Activated CD8-positive, alpha-beta T cell treated with anti-CD3 and anti-CD28 coated beads for 36 hours (primary cell): ENCODE measurements at places on chromosomes 7 and 10. TPM values are rescaled to one million over a fixed set of nuclear protein-coding genes. Genes with fewer than 3 reads are reported as not detected.
A peak's percentile ranks its signal among the peaks of the same experiment; 100 is the strongest.

TAF3 gene
- 12.7 TPM for total RNA-seq

IKZF1 gene
- 277 TPM for total RNA-seq

PDZD8 gene
- total RNA-seq: 16.2 TPM

RNF32 gene
- 0.43 TPM for total RNA-seq

CLEC5A gene
- total RNA-seq: not detected

DNA sequence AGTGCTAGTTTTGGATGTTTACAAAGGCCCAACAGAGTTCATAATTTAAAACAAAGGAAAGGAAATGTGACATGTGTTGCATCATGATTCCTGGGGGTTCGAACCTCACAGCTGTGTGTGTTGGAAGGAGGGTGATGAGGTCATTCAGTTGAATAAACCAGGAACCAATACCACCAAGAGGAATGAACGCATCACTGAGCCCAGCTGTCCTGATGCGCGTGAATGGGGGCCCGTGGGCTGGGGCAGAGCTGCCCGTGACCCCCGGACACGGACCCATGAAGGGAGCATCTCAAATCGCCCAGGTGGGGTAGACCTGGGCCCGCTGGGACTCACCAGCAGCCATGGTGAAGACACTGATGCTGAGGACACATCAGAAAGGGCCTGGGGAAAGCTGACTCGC, 33.0 kb downstream of the BRI3 start:
- H3K27me3 ChIP-seq: no peaks in the 10 kb centered on the region
- H3K4me3 ChIP-seq: no peak overlapping the region
- no peaks in the 10 kb centered on the region for H3K4me1 ChIP-seq
- no peak for DNase-seq

- H3K36me3 ChIP-seq: no peaks in the 10 kb centered on the region
- H3K4me3 ChIP-seq: peak overlapping the region; percentile 94
- H3K4me1 ChIP-seq: peaks cover 37% of the 10 kb centered on the region
- peak overlapping the region; percentile 95 for H3K27ac ChIP-seq
- DNase-seq: no peak
These were observed 1.2 kb downstream of the TRDMT1 start for GRCh38 chr10:17200001-17200911.

DNA sequence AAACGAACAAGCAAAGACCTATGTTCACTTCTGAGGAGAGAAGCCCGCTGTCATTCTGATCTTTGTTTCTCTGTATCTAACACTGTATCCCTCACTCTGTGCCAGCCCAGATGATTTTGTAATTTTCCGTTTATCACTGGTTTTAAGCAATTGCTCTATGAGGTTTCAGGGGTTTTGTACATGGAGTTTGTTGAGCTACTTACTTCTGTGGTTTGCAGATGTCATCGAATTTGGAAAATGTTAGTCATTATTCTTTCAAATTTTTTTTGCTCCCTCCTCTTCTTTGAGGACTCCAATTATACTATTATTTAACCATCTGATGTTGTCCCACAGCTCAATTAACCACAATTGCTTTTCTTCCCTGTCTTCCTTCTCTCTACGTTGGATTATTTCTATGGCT, 650.9 kb upstream of the IGFBP3 start:
- H3K4me3 ChIP-seq: no peak overlapping the region
- no peaks in the 10 kb centered on the region for H3K27me3 ChIP-seq
- no peaks in the 10 kb centered on the region for H3K36me3 ChIP-seq
- H3K4me1 ChIP-seq: no peaks in the 10 kb centered on the region
- DNase-seq: no peak
- H3K27ac ChIP-seq: no peak overlapping the region

DNA sequence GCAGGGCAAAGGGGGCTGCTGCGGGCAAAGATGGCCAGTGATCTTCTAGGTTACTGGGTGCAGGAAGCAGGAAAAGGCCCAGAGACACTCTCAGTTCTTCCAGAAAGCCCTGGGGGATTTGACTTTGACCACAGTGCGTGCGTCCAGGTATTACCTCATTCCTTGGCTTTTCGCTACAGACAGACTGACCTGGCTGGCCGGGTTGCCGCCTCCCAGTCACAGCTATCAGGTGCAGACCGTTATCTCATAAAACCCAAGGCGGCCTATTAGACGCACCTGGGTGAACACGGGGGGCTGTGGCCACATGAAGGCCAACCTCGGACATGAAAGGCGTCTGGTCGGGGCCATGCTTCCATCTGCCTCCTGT, 80.3 kb downstream of the FOXL3 start:
- H3K4me1 ChIP-seq: peaks cover 23% of the 10 kb centered on the region
- no peak overlapping the region for H3K4me3 ChIP-seq
- no peaks in the 10 kb centered on the region for H3K27me3 ChIP-seq
- H3K27ac ChIP-seq: no peak overlapping the region

DNA sequence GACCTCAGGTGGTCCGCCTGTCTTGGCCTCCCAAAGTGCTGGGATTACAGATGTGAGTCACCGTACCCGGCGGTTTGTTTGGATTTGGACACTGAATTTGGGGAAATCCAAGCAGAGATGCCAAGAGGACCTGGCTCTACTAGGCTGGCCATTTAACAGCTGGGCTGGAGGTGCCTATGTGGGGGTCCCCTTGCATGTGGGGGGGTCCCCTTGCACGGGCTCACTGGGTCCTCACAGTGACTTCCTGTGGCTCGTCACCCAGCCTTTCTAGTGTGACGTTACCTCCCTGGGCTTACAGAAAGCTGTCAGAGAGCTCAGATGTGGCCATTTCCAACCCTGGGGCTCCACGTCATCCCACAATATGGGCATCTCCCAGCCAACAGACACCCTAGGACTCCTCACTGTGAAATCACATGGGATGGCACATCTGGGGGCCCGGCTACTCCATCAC, 49.3 kb upstream of the GNA12 start:
- H3K36me3 ChIP-seq: no peaks in the 10 kb centered on the region
- H3K27ac ChIP-seq: peak overlapping the region; percentile 95
- peak overlapping the region; percentile 73 for H3K4me3 ChIP-seq
- peak; percentile 69 for DNase-seq
- H3K27me3 ChIP-seq: no peaks in the 10 kb centered on the region

DNA sequence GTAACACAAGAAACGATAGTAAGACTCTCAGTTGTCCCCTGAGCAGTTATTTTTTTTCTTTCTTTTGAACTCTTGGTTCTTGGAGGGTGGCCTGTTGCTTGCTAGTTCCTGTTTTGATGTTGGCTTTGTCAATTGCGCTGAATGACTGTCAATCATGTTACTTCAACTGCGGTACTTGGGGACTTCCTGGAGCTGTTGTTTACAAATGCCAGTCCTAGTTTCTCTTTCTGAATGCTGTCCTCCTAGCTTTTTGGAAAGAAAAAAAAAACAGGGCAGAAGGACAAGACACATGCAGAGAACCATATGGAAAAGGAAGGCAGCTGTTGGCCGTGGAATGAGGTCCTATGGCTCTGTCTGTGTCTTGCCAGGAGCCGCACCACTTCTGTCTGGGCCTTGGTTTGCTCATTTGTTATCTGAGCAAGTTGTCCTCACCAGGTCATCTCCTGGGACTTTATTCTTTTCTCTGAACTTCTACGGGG, 7.0 kb upstream of the PDCD4 start:
- H3K27me3 ChIP-seq: no peaks in the 10 kb centered on the region
- peak overlapping the region; percentile 67 for H3K4me3 ChIP-seq
- peak; percentile 65 for DNase-seq
- H3K4me1 ChIP-seq: peaks cover 96% of the 10 kb centered on the region
- peaks cover 14% of the 10 kb centered on the region for H3K36me3 ChIP-seq

- H3K4me3 ChIP-seq: no peak overlapping the region
- no peak for DNase-seq
- no peak overlapping the region for H3K27ac ChIP-seq
- H3K36me3 ChIP-seq: no peaks in the 10 kb centered on the region
These were observed 690.6 kb downstream of the AUTS2 start for GRCh38 chr7:70288781-70289456.

DNA sequence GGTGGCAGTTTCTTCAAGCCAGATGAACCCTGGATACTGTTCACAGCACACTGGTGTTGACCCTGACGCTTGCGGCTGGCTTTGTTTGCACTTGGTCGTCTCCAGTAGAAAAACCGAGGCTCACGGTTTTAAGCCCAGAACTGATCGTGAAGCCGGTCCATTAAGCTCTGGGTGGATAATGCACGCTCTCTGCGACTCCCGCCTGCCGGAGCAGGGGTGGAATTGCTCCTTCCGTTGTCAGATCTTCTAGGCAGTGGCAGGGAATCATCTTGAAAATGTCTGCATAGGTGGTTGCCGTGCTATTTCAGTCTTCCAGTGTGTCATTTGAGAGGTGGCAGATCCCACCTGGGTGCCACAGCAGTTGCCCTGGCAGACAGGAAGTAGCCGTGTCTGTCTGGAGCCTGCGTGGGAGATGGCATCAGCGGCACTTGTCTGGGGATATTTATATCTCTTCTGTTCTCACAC, 35.9 kb upstream of the AP5Z1 start:
- peak; percentile 68 for DNase-seq
- H3K27me3 ChIP-seq: no peaks in the 10 kb centered on the region
- peaks cover 31% of the 10 kb centered on the region for H3K36me3 ChIP-seq
- peak overlapping the region; percentile 50 for H3K4me3 ChIP-seq
- peaks cover 53% of the 10 kb centered on the region for H3K4me1 ChIP-seq

- peak overlapping the region; percentile 40 for H3K27ac ChIP-seq
- H3K27me3 ChIP-seq: no peaks in the 10 kb centered on the region
- peaks cover 51% of the 10 kb centered on the region for H3K4me1 ChIP-seq
These were observed 38.0 kb downstream of the MDFIC start for GRCh38 chr7:114959931-114960330.

DNA sequence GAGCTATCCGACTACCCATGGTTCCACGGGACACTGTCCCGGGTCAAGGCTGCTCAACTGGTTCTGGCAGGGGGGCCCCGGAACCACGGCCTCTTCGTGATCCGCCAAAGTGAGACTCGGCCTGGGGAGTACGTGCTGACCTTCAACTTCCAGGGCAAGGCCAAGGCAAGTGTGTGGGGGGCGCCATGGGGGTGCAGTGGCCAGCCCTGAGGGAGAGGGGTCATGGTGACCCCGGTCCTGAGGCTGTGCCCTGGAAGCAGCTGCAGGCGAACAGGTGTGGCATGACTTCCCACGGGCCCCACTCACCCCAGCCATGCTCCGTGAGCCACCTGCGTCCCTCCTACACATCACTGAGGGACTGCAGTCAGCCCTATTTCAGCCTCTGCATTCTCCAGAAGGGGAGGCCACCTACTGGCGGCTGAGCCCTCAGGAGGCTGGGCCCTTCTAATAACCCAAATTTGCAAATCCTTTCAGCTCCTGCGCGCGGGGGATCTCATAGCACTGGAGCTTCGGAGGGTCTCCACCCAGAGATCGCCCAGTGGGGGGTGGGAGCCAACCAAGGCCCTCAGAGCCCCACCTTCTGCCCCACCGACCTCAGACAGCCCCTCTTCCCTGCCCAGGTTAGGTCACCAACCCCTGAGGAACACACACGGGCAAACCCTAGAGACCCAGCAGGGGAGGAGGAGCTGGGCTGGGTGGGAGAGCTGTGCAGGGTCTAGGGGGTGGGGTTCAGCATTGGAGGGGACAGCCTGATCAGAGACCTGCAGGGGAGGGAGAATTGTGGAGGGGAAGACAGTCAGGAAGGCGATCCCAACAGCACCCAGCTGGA, 30.8 kb downstream of the SH2B2 start:
- no peaks in the 10 kb centered on the region for H3K36me3 ChIP-seq
- no peak overlapping the region for H3K4me3 ChIP-seq
- peaks cover 1% of the 10 kb centered on the region for H3K4me1 ChIP-seq

- no peak overlapping the region for H3K4me3 ChIP-seq
- H3K36me3 ChIP-seq: no peaks in the 10 kb centered on the region
- H3K4me1 ChIP-seq: peaks cover 12% of the 10 kb centered on the region
- H3K27me3 ChIP-seq: peaks cover 12% of the 10 kb centered on the region
- H3K27ac ChIP-seq: no peak overlapping the region
These were observed 303.9 kb downstream of the WDR37 start for GRCh38 chr10:1360011-1360557.

- H3K36me3 ChIP-seq: no peaks in the 10 kb centered on the region
- no peaks in the 10 kb centered on the region for H3K4me1 ChIP-seq
- no peak for DNase-seq
- H3K4me3 ChIP-seq: no peak overlapping the region
- peaks cover 2% of the 10 kb centered on the region for H3K27me3 ChIP-seq
These were observed 63.3 kb upstream of the CCZ1B start for GRCh38 chr7:6889252-6889812.

- H3K27me3 ChIP-seq: no peaks in the 10 kb centered on the region
- no peak overlapping the region for H3K27ac ChIP-seq
- no peak overlapping the region for H3K4me3 ChIP-seq
- no peaks in the 10 kb centered on the region for H3K4me1 ChIP-seq
These were observed 104.1 kb downstream of the LHPP start for GRCh38 chr10:124565565-124566221.
